ENCODE measurements at places on chromosomes 1 and 21.

DNA sequence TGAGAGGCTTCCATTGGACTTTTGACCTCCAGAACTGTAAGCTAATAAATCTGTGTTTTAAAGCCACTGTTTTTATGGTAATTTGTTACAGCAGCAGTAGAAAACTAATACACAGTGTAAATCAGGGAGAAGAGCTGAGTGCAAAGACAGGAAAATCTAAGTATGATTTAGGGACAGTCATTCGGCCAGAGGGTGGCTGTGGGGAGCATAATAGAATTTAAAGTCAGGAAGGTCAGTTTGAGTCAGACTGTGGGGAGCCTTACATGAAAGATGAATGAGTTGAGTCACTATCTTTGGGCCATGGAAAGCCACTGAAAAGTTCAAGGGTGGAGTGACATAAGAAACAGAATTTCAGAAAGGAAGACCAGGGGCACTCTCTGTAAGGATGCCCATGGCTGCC, 52.4 kb upstream of the SSX2IP start:
- no peaks in the 10 kb centered on the region for H3K4me1 ChIP-seq
- DNase-seq, result no peak
- H3K27ac ChIP-seq, result no peak overlapping the region

DNA sequence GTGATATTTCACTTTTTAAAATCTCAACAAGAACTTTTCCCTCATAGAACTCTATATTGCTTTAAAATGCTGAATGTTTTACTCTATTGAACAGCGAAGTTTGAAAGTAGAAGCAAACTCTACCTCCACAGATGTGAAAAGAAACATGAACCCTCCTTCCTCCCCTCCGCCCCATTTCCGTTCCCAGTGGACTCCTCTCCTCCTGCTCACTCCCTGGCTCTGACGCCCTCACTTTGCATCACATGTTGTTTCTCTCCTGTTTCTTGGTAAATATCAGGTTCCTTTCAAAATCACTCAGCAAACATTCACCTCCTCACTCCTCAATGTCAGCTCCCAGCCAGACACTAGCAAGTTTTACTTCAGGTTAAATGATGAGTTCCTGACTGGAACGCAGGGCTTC, 34.6 kb downstream of the KCNH1 start:
- H3K36me3 ChIP-seq, result no peaks in the 10 kb centered on the region
- H3K4me3 ChIP-seq, result no peak overlapping the region
- H3K27me3 ChIP-seq, result no peaks in the 10 kb centered on the region
- no peak for DNase-seq
- H3K27ac ChIP-seq, result no peak overlapping the region

DNA sequence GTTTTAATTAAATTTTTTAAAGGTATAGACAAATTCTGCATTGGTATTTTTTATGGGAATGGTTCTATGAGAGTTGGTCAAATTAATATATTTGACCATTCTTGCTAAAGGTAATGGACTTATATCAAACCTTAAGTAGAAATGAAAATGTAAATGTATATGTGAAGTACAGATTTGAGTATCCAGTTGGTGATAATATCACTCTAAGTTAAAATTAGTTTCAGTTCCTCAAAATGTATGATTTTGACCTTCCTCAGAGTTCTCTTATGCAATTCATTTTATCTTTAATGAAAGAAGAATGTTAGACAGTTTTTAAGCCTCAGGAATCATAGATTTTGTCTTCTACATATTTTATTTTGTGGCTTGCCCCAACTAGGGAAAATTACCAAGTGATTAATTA, 1291.5 kb upstream of the B3GALT2 start:
- no peak overlapping the region for H3K27ac ChIP-seq
- no peak overlapping the region for H3K4me3 ChIP-seq
- no peaks in the 10 kb centered on the region for H3K36me3 ChIP-seq

- H3K4me1 ChIP-seq, result no peaks in the 10 kb centered on the region
- H3K4me3 ChIP-seq, result no peak overlapping the region
- DNase-seq, result no peak
- H3K36me3 ChIP-seq, result no peaks in the 10 kb centered on the region
- no peaks in the 10 kb centered on the region for H3K27me3 ChIP-seq
Measured at GRCh38 chr1:230366504-230366915, 59.6 kb downstream of the PGBD5 start.

DNA sequence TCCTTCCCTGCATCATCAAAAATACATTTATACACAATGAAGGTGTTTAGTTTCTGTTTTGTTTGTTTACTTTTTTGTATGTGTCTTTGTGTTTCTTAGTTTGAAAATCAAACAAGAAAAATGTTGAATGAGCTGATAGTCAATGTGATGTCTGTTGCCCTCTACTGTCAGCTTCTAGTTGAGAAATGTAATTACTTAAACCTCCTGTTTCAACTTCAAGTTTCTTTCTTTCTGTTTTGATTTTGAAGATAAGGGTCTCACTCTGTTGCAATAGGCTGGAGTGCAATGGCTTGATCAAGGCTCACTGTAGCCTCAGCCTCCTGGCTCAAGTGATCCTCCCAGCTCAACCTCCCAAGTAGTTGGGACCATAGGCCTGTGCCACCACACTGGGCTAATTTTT, 37.5 kb downstream of the SPTA1 start:
- no peak for DNase-seq
- H3K4me3 ChIP-seq, result no peak overlapping the region
- no peaks in the 10 kb centered on the region for H3K27me3 ChIP-seq
- H3K4me1 ChIP-seq, result no peaks in the 10 kb centered on the region

GRCh38 chr1:219639876-219640577, 27.1 kb upstream of the ZC3H11B start:
- H3K4me3 ChIP-seq, result no peak overlapping the region
- no peaks in the 10 kb centered on the region for H3K27me3 ChIP-seq
- no peak for DNase-seq
- H3K36me3 ChIP-seq, result no peaks in the 10 kb centered on the region
- H3K4me1 ChIP-seq, result no peaks in the 10 kb centered on the region
- no peak overlapping the region for H3K27ac ChIP-seq

GRCh38 chr21:44454747-44455523, at the start of gene LRRC3:
TSS of gene LRRC3 (plus strand) at chr21:44455510. CDS start at chr21:44456645, 1,135 bp downstream.
- no peaks in the 10 kb centered on the region for H3K27me3 ChIP-seq
- H3K27ac ChIP-seq, result peak within 1 kb of the TSS; percentile 87
- DNase-seq, result peak; percentile 97
- H3K4me1 ChIP-seq, result no peaks in the 10 kb centered on the region

GRCh38 chr1:57424231-57425027, 569 bp upstream of the DAB1 start:
- H3K27ac ChIP-seq, result no peak overlapping the region
- H3K4me1 ChIP-seq, result no peaks in the 10 kb centered on the region
- DNase-seq, result peak; percentile 53

- DNase-seq, result no peak
- peaks cover 4% of the 10 kb centered on the region for H3K4me1 ChIP-seq
- no peaks in the 10 kb centered on the region for H3K27me3 ChIP-seq
- H3K36me3 ChIP-seq, result no peaks in the 10 kb centered on the region
- H3K4me3 ChIP-seq, result no peak overlapping the region
Measured at GRCh38 chr1:88302843-88303486, 381.1 kb upstream of the PKN2 start.

GRCh38 chr1:165153182-165153581, 203.3 kb downstream of the LMX1A start:
- no peaks in the 10 kb centered on the region for H3K27me3 ChIP-seq
- H3K27ac ChIP-seq, result no peak overlapping the region
- H3K4me1 ChIP-seq, result no peaks in the 10 kb centered on the region

DNA sequence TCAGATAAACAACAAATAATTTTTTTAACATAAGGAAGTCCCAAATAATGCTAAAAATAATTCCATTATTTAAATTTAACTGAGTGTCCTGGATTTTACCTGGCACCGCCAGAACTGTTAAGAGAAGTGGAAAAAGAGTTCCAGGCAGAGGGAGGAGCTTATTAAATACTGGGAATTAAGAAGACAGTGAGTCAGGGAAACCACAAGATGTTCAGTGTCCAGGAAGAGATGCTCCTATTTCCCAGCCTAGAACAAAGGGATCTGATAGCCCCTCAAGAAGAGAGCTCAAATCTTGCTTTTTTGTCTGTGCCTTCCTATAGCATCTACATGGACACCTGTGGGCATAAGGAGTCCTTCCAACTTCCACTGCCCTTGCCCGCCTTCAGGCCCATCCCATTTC, 85.9 kb downstream of the PGM1 start:
- H3K36me3 ChIP-seq, result no peaks in the 10 kb centered on the region
- H3K4me3 ChIP-seq, result no peak overlapping the region
- DNase-seq, result no peak

DNA sequence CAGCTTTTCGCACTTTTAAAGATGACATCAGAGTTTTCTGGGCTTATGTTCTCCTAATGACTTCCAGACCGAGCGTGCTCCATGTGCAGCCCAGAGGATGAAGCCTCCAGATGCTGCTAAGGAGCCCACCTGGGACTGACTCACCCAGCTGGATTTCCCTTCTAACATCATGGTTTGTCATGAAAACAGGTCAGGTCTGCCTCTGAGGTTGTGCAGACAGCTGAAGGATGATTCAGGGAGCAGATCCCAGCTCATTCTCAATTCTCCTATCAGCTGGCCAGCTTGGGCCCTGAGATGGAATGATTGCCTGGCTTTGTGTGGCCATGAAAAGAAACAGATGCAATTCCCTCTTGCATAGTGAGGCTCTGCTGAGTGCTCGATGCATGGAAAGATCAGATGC, 123.9 kb upstream of the DUSP10 start:
- DNase-seq, result no peak
- no peak overlapping the region for H3K27ac ChIP-seq
- H3K4me1 ChIP-seq, result no peaks in the 10 kb centered on the region
- no peaks in the 10 kb centered on the region for H3K27me3 ChIP-seq
- no peaks in the 10 kb centered on the region for H3K36me3 ChIP-seq

DNA sequence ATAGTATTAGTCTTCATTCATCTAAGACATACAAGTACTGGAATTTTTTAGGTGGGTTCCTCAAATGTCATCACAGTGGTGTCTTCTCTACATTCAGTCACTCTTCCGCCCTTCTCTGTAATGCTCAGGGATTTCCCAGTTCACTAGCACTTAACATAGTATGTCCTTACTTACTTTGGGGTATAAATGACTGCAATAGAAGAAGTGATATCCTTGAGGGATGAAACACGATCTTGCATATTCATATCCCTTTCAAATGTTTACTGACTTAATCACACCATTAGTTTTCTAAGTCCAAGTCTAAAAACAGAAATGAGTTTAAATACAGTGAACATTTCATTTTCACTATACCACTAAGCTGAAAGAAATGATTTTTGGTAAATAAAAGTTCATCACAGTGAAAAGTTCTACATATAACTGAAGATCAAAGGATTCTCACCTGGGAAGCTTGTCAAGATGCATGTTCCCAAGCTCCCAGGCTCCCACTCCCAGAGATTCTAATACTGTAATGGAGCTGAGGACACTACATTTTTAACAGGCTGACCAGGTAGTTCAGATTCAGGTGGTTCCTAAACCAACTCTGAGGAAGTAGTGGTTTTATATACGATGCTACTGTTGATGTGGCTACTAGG, 29.7 kb downstream of the MRPL39 start:
- H3K4me3 ChIP-seq, result no peak overlapping the region
- H3K27ac ChIP-seq, result no peak overlapping the region
- no peaks in the 10 kb centered on the region for H3K27me3 ChIP-seq

- no peak overlapping the region for H3K27ac ChIP-seq
- peak; percentile 67 for DNase-seq
- no peak overlapping the region for H3K4me3 ChIP-seq
- no peaks in the 10 kb centered on the region for H3K27me3 ChIP-seq
Measured at GRCh38 chr1:46223472-46223943, 20.4 kb downstream of the LURAP1 start.

DNA sequence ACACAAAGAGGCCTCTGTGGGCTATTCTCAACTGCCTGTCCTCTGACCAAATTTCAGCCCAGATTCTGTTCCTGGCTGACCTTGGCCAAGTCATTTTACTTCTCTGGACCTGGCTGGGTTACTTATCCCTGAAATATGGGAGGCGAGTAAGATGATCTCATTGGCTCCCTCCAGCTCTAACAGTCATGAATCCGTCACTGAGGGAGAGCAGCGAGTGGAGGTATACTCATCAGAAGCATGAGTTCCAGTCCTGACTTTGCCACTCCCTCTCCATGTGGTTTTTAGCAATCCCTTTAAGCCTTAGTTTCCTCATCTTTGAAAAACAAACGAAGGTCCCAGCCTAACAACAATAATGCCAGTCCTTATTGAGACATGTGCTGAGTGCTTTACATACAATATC, 63.5 kb downstream of the CCDC185 start:
- H3K36me3 ChIP-seq, result no peaks in the 10 kb centered on the region
- H3K27ac ChIP-seq, result no peak overlapping the region
- no peak for DNase-seq
- H3K27me3 ChIP-seq, result no peaks in the 10 kb centered on the region
- H3K4me1 ChIP-seq, result no peaks in the 10 kb centered on the region

- H3K27ac ChIP-seq, result no peak overlapping the region
- no peaks in the 10 kb centered on the region for H3K27me3 ChIP-seq
- H3K4me3 ChIP-seq, result no peak overlapping the region
- H3K36me3 ChIP-seq, result no peaks in the 10 kb centered on the region
- no peak for DNase-seq
- H3K4me1 ChIP-seq, result no peaks in the 10 kb centered on the region
Measured at GRCh38 chr1:172004671-172005070, 163.4 kb downstream of the DNM3 start.

DNA sequence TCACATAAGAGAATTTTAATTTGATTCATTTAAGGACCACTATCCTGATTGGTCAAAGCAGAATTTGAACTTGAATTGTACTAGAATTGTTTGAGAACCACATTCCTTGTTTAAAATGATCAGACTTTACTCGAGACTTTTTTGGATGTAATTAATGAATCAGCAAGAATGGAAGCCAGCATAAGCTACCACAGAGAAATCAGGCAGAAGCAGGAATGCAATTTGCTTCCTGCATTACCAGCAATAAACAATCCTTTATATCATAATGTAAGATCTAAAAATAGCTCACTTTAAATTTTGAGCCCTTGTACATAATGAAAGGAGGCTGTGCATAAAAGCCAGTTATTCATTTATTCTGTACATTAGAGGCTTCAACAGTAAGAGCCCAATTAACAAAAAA, 119.8 kb upstream of the BACE2 start:
- no peak overlapping the region for H3K4me3 ChIP-seq
- no peak overlapping the region for H3K27ac ChIP-seq
- no peak for DNase-seq
- H3K4me1 ChIP-seq, result no peaks in the 10 kb centered on the region
- H3K27me3 ChIP-seq, result no peaks in the 10 kb centered on the region
- H3K36me3 ChIP-seq, result no peaks in the 10 kb centered on the region

GRCh38 chr1:46128344-46128743, 4.1 kb downstream of the PIK3R3 start:
- no peaks in the 10 kb centered on the region for H3K36me3 ChIP-seq
- H3K27me3 ChIP-seq, result no peaks in the 10 kb centered on the region
- H3K27ac ChIP-seq, result no peak overlapping the region
- DNase-seq, result no peak

Data from right lobe of liver (tissue), 6 donors.